ENCODE measurements at places on chromosomes 16 and 17.

- no peak for DNase-seq
These were observed 365.9 kb upstream of the ERCC4 start for GRCh38 chr16:13554005-13554404.

DNA sequence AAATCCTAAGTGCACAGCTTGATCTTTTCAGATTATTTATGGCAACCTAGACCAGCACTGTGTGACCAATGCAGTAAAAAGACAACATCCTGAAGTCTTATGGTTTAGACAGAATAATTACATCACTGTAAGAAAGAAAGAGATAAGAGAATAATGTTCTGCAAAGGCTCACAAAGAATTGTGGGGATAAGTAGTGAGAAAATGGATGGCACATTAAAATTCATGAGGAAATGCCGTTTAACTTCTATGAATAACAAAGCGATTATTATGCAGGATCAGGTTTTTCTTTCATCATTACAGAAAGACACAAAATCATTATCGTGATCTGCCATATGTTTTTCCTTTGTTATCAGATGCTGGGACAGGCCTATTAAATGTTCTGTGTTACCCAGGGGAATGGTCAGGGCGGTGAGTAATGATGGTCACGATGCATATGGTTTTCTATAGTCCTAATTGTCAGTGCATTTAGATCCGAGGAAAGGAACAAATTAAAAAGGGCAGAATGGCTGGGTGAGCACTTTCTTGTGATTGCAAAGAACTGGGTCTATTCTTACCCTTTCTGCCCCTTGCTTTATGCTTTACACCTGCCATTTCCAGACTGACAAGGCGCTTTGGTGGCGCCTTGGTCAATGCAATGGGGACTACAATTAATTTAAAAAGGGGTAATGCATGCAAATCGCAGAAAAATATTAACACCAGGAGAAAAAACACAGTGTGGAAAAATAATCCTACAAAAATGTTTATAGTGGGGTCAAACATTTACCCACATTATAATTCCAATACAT lies 18.1 kb upstream of the DHX40 start:
- DNase-seq: no peak

- no peak for DNase-seq
These were observed 15.1 kb downstream of the CDH8 start for GRCh38 chr16:62021161-62021581.

DNA sequence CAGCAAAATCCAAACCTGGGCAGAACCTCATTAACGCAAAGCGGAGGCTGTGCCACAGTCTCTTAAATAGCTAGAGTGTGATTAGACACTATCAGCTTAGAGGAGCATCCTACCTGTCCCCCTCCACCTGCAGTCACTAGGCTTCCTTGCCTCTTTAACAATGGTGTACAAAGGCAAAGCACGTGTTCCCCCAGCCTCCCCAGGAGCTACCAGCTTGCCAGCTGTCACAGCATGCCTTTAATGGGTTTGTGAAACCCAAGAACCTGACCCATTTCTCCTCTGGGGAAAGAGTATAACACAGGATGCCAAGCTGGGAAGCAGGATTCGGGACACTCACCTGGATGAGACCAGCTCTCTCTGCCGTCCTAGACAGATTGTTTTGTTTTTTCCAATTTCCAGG lies 37.2 kb upstream of the TBX2 start:
- DNase-seq: no peak

GRCh38 chr16:67148656-67149275 lies 2.0 kb downstream of the B3GNT9 start:
- no peak for DNase-seq

DNA sequence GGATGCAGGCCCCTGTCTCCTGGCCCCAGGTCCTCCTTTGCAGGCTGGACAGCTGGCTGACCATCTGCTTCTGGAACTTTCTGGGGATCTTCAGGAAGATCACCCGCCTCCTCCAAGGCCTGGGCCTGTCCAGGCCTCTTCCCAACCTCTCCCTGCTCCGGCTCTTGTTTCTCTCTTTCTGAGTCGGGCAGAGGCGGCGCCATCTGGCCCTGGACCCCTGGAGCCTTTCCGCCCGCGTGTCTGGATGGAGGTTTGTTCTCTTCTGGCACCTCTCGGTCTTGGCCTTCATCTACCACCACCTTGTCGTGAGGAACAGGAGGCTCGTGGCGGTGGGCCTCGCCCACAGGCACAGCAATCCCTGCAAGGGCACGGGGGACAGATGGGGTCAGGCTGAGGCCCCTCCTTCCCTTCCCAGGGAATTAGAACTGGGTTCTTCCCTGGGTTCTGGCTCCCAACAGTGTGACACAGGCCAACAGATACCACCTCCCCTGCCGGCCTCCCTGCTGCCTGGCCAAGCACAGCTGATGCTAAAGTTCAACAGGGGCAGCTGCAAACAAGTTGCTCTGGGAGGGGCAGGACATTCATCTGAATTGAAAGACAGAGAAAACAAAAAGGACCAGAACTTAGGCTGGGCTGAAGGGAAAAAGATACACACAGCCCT lies 13.3 kb downstream of the NDUFAF8 start:
- DNase-seq: no peak

- no peak for DNase-seq
These were observed 30.1 kb downstream of the HOXB1 start for GRCh38 chr17:48500435-48501426.

- no peak for DNase-seq
These were observed at the start of gene LASP1NB for GRCh38 chr17:38925263-38925995. LASP1NB (plus strand) TSS chr17:38925614.

GRCh38 chr17:68731465-68731864 lies 130.3 kb upstream of the FAM20A start:
- no peak for DNase-seq

DNA sequence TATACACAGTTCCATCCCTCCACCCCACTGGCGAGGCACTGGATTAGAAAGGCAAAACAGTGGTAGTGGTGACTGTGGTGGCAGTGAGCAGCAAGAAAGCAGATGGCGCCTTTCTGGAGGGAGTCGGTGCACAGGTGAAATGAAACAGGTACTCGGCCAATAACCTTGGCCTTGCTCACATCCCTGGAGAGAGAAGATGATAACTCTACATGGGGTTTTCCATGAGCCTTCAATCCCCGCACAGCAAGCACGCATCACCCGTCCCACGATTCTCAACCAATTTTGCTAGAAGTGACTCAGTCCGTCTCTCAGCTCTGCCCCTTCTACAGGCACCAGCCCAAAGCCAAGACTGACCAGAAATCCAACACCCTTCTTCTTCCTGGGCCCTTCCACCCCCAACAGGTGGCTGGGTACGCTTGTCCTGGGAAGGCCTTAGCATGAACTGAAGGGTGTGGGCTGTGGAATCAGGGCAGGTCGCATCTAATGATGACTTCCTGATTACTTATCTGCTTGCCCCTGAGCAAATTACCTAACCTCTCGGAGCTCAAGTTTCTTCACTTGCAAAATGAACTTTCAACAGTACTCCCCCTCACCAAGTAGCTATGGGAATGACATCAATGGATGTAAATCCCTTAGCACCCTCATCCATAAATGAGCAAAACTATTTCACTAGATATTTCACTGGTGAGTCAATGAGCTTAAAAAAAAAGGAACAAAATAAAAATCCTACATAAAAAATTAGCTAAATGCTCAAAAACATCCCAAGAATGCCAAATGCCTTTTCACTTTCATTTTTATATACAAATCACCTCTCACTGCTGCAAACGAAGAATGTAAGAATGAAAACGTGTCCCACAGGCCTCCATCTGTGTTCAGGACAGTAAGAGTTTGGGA lies 18.0 kb downstream of the XPO6 start:
- peak; percentile 33 for DNase-seq

DNA sequence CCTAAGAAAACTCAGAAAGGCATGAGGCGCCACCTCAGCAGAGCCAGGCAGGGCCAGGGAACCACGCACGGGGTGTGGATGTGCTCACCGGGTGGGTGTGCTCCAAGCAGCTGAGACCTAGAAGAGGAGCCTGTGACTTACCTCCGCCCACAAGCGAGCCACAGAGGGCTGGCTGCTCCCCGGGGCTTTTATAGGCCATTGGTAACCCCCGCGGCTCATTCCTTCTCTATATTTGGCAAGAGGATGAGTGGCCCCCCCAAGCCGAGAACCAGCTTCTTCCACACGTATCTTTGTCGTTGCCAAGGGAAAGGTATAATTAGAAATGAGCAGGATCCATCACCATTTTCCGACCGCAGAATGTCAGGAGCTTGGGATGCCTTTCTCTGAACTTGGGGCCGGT lies at the start of gene MYH3:
MYH3 (minus strand) TSS at position 162 of the 400 bp plus-strand sequence. CDS start 2,245 bp downstream, outside the sequence.
- DNase-seq: no peak

DNA sequence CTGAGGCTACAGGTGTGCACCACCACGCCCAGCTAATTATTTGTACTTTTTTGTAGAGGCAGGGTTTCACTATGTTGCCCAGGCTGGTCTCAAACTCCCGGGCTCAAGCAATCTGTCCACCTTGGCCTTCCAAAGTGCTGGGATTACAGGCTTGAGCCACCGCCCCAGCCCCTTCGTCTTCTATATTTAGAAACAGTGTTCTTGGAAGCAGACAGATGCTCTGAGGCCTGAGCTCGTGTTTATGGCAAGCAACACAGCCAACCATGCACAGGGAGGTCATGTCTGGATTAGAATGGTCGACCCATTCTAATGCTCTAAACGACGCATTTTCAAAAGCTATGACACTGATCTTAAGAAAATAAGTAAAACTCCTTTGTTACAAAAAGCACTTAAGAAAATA lies 16.6 kb downstream of the TMEM204 start:
- DNase-seq: no peak

- DNase-seq: peak; percentile 9
These were observed 240.3 kb upstream of the GSE1 start for GRCh38 chr16:85372627-85373372.

DNA sequence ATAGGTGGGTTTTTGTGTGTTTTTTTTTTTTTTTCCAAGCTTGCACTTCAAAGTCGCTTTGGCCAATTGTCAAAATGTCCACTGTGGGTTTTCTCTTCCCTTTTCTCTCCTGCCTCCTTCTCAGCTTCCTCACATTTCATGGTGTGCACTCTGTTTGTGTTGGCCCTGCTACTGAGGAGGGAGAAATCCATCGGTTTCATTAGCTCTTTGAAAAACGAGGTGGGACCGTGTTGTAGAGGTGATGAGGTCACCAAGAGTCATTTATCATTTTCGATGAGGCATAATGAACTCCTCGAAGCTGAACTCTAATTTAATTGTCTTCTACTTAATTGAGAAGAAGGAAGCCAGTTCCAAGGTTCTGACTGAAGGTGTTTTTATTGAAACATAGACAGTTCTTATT lies 174.4 kb upstream of the TOX3 start:
- DNase-seq: no peak

DNA sequence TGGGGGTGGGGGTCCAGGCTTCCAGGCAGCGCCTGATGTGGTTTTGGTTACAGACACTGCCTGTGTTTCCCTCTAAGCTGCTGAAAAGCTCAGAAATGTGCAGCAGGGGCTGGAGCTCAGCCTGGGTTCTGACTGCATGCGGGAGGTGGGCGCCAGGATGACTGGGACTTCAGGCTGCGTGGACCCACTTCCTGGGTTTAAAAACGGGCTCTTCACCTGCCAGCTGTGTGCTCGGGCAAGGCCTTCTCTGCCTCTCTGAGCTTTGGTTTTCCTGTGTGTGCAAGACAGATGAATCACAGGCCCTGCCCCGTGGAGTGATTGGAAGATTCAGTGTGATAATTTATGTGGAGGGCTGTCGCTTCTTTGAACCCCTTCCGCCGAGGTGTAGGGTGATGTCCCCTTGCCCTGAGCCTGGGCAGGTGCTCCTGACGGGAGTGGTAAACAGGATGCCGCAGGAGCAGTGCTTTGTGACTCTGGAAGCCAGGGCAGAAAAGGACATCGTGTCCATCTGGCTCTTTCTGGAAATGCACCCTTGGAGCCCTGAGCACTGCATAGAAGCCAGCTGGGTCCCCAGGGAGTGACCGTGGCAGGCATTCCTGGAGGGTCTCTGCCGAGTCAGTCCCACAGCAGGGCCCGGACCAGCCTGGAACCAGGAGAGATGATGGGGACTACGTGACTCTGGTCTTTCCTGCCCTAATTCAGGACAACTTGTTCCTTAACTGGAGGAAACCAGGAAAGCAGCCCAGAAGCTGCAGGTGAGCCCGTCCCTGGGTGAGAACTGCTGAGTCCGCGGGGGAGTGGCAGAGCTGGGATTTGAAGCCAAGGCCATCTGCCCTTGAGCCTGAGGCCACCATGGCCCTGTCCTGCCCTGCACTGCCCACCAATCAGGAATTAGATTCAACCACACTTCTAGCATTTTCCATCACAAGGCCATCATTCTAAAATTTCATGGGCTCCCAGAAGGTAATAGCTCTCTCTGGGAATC lies 28.5 kb upstream of the SLC7A5 start:
- DNase-seq: peak; percentile 43

DNA sequence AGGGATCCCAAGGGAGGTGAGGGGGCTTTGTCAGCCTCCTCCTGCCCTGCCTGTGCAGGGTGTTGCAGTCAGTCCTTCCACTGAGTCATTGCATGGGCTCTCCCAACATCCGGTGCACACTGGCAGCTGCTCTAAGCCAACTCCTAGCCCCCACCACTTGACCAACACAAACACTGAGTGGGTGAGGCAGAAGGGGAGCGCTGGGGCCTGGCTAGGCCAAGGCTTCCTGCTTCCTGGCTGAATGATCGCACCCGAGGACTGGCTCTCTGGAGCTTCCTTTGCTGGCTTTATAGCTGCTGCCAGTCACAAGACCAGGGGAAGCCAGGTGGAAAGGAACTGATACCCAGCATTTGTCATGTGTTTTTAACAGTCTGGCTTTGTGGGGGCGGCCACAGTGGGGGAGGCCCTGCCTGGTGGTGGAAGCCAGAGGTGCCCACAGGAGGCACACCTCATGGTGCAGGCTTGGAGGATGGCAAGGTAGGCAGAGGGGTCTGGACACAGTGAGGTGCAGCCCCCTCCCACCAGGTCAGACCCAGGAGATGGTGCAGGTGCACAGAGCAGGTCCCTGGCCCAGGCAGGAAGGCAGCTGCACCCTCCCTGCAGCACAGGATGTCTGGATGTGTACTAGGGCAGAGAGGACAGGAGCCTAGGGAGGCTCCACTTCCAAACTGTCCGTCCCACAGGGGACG lies 6.8 kb downstream of the MPG start:
- DNase-seq: peak; percentile 43

- no peak for DNase-seq
These were observed 140.0 kb downstream of the SNX11 start for GRCh38 chr17:48247603-48248002.

Data from stimulated activated CD4-positive, alpha-beta T cell treated with anti-CD3 and anti-CD28 coated beads, Interleukin-2, amount 100 ng/mL, for 48 hours (primary cell).